AG04449 (cell line): ENCODE measurements at places on chromosomes 16 and 17.

GRCh38 chr17:12365805-12366204 is 299.9 kb upstream of the MYOCD start:
- DNase-seq: no peak

- no peak for DNase-seq
These were observed 7.1 kb upstream of the LGALS3BP start for GRCh38 chr17:78986649-78987328.

GRCh38 chr16:11144122-11144521 is 111.9 kb downstream of the SOCS1 start:
- DNase-seq: no peak

DNA sequence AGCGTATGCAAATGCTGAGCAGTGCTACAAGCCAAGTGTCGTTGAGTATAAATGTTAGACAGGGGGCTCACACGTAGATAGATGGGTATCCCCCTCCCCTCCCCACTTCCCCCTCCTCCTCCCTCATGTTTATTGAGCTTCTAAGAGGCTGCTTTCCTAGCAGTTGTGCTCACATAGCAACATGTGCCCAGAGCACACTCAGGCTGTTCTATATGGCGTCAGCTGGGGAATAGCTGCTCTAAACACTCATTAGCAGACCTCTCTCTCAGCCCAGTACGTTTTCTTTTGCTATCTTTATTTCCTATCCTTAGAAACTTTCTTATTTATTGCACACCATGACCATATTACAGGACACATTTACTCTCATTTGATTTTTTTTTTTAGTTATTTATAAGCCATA is 1.8 kb downstream of the KCNJ2 start:
- no peak for DNase-seq

DNA sequence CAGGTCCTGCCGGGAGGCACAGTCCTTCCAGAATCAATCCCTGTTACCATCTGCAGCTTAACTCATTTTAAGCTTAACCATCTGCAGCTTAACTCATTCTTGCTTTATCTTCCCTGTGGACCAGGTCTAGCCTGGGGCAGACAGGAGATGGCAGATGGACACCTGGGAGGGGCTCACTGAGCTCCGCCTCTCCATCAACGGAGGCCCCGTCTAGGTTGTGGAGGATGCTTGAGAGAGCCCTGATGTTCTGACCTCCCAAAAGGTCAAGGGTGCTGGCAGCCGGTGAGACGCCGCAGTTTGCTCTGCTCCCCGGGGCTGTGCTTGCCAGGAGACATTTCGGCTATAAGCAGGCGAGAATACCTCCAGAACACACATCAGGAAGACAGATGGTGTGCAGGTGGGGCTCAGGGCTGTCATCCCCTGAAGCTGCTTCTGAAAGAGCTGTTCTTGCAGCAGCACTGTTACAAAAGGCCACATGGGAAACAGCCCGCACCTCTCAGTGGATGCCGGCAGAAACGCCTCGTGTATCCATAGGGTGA is 41.3 kb downstream of the BAIAP2 start:
- DNase-seq: no peak
